ENCODE measurements at places on chromosomes 7 and 10.

DNA sequence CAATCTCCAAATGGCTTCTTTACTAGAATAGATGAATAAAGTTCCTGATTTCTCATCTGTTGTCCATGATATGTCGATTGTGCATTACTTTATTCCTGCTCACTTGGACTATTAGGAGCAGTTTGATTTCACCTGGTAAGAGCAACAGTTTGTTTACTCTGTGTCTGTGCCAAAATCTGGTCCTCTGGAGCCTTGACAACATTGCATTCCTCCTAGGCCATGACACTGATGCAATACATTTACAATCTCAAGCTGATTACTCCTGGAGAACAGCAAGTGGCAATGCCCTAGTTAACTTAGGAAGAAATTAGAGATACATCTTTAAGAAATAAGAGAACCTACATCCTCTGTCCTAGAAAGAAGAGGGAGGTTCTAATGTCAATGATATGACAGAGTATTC lies 71.8 kb downstream of the SGCE start:
- DNase-seq, result no peak

GRCh38 chr10:84755311-84755710 lies 426.9 kb downstream of the CCSER2 start:
- DNase-seq, result no peak

GRCh38 chr10:22453948-22454591 lies 108.8 kb downstream of the SPAG6 start:
- DNase-seq, result no peak

DNA sequence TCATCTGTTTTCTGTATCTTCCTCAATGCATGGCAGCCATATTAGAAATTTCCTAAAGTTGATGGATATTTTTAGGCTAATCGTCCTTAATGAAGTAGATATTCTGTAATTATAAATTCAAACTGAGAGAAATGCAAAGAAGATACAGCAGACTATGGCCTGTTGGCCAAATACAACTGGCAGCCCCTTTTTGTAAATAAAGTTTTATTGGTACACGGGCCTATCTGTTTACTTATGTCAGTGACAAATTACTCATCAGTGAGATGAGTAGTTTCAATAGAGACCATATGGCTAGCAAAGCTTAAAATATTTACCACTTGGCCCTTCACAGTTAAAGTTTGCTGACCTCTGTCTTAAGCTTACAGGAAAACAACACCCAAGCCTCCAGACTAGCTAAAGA lies 112.3 kb downstream of the HTR7 start:
- no peak for DNase-seq

GRCh38 chr10:118710487-118710886 lies 44.3 kb downstream of the CACUL1 start:
- no peak for DNase-seq

DNA sequence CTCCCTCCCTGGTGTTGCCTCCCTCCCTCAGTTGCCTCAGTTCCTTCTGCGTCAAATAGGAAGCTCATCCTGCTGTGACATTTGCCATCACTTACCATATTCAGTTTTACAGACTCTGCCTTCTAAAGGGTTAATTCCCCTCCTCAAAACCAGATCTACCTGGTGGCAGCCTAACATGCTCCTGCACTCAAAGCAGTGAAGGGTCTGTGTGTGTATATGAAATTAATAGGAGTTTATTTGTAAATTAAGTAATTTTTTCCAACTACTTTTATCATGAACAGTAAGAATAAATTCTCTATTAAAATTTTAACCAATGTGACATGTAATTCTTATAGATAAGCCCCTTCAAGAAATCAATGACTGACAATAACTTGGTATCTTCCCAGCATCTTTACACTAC lies 158.6 kb upstream of the INSYN2A start:
- no peak for DNase-seq

DNA sequence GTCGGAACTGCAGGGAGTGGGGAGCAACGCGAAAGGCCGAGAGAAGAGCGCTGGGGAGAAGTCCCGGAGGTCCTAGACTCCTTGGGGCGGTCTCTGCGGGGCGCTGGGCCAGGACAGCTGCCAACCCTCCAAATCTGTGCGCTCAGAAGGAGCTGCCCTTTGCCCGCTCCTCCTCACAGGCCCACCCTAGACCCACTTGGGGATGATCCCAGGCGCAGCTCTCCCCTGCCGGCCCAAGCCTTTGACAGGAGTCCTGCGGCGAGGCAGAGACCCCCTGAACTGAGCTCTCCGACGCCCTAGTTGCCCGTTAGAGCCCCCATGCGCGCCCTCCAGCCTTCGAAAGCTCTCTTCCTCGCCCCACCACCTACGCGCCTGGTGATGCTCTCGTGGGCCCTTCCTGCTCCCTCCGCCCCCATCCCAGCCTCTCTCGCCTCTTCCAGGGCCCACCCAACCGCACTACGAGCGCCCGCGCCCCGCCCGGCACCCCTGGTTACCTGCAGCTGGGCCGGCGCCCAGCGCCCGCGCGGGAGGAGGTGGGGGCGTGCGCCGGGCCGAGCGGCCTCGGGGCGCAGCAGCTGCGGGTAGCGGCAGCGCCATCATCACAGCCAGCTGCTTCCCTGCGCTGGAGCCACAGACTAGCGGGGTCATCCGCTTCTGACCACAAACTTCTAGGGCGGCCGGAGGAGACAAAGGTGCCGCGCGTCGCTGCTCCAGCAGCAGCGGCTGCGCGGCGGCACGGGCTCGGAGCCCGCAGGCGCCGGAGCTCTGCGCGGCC lies 353.4 kb downstream of the DNAJB6 start:
- no peak for DNase-seq

DNA sequence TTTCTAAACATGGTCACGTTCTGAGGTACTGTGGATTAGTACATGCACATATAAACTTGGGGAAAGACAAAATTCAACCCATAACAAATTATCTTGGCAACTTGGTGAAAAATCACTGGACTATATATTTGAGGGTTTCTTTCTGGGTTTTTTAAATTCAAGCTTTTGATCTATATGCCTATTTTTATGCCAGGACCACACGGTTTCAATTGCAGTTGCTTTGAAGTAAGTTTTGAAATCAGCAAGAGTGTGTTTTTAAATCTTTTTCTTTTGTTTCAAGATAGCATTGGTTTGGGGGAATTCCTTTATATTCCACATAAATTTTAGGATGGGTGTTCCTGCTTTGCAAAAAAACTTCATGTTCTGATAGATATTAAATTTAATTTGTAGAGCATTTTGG lies 406.4 kb upstream of the VWC2 start:
- DNase-seq, result no peak

GRCh38 chr10:43772171-43772570 lies 123.5 kb upstream of the ZNF32 start:
- DNase-seq, result no peak

GRCh38 chr7:116593359-116594075 lies 68.7 kb downstream of the CAV1 start:
- no peak for DNase-seq

- no peak for DNase-seq
Measured at GRCh38 chr7:98266840-98267239, 14.6 kb upstream of the BRI3 start.

DNA sequence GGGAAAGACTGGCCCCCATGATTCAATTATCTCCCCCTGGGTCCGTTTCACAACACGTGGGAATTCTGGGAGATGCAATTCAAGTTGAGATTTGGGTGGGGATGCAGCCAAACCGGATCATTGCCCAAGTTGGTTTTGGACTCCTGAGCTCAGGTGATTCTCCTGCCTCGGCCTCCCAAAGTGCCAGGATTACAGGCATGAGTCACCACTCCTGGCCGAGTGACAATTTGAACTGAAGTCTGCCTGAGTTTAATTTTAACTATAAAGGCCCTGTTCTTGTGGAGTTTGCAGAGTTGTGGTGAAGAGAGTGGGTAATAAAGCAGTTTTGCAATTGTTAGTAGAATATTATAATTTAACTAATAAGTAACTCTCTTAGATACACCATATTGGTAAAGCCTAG lies 78.3 kb downstream of the GALNT17 start:
- DNase-seq, result no peak

- no peak for DNase-seq
Measured at GRCh38 chr7:158573310-158573709, 14.3 kb downstream of the PTPRN2 start.
